Activated T-helper 17 cell treated with anti-CD3 and anti-CD28 coated beads, Interleukin-2, amount 50 U/mL, for 72 hours (primary cell): ENCODE measurements at places on chromosomes 12 and 14. TPM values are rescaled to one million over a fixed set of nuclear protein-coding genes. Genes with fewer than 3 reads are reported as not detected.

The CLEC7A gene
- 0.26 TPM for total RNA-seq

The BIN2 gene
- total RNA-seq = 78.8 TPM

GRCh38 chr14:68977718-68978171, 1.4 kb downstream of the ACTN1 start:
- ATAC-seq = peak; percentile 52

DNA sequence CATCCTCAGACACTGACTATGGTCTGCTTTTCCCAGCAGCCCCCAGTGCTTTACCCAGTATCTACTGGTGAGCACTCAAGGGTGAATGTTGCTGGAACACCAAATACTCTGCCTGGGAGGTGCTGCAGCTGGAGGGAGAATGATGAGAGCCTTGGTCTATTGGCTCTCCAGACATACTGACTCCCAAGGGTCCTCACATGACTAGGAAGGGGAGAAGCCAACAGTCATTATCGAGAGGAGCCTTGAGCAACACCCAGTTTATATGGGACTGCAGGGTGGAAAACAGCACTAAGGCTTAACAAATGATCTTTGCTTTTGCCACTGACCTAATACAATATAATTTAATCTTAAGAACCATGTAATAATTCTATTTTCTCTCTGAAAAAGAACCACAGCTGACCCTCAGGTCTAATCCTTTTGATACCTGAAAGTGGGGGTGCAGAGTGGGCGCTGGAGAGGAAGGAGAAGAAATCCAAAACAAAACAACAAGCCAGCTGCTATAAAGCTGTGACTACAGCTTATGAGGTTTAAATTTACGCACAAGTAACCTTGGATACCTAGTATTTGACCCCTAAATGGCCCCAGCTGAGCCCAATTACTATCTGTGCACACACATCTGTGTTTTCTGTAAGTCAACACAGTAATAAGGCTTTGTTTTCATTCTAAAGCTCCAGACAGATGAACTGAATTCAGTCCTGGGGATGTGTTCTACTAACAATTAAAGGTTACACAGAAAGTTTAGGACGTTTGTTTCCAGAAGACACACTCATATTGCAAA, 107.8 kb upstream of the GRIP1 start:
- ATAC-seq = no peak

DNA sequence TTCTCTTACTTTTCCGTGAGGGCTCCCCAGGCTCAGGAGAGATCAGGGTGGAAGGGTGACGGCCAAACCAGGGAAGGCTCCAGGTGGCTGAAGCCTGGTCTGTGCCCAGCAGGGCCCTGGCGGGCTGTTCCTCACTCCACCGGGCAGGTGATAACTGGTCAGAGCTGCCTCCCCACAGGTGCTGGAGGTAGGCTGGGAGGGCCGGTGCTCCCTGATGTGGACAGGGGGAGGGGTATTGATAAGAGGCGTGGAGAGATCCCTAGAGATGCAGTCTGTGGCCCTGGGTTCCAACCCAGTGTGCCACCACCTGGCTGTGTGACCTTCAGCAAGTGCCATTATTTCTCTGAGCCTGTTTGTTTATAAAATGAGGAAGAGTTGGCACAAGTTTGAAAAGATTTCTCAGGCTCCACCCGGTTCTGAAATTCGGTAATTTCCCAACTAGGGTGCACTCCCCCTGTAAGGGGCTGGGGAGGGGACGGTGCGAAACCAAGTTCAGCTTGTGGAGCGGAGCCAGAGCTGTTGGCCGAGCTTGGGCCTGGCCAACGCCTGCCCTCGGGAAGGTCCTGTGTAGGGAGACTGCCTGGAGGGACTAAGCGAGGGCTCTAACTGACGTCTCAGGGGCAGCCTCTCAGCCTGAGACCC, 1.0 kb upstream of the NR4A1 start:
- no peak for ATAC-seq

DNA sequence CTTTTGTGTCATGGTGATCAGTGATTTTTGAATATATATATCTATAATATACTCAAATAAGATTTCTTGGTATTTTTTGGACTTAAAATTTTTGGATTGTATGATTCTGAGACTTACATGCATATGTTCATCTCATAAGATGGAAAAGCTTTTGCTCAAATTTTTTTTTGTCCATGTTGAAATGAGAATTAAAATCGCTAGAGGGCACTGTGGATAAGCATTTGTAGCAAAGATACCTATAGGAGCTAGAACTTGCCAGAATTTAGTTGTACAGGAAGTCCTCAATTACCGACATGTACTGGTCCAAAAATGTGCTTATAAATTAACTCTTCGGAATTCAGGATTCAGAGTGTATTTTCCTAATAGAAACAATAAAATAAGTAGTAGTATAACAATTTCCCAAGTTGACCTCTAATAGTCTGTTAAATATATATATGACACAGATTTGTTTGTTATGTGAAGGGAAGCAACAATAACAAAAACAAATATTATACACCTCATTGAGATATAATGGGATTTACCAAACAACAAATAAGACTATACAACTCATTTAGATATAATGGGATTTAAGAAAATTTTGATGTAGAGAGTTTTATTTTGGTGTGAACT, 179.6 kb downstream of the TMEM117 start:
- peak; percentile 46 for ATAC-seq

DNA sequence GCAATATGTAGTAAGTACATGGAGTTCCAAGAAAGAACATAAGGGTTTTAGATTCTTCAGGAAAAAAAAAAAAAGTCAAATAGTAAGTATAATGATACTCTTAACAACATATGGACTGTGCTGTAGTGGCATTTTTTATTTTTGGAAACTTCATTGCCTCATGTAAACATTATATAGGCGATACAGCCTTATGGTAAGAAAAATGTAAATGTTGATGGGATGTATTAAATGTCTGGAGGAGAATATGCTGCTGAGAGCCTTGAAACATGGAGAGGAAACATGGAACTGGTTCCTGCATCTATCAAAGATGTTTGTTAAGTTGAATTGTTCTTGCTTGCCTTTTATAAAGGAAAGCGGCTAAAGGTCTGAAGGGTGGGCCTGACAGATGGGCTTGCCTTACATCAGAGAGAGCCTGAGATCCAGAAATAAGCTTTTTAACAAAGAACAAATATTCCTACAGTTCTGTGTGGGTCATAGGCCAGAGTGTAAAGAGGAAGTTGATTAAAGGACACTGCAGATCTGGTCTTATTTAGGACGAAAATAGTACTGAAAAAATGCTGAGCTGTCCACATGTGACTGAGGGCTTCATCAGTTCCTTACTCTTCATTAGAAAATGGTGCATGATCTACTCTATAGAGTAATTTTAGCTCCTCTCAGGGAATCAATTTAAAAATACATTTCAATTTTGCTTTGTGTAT, 448.1 kb upstream of the DCN start:
- no peak for ATAC-seq

The LTBR gene
- 0.56 TPM for total RNA-seq

GRCh38 chr14:66111891-66112290, 374.3 kb upstream of the CCDC196 start:
- no peak for ATAC-seq

DNA sequence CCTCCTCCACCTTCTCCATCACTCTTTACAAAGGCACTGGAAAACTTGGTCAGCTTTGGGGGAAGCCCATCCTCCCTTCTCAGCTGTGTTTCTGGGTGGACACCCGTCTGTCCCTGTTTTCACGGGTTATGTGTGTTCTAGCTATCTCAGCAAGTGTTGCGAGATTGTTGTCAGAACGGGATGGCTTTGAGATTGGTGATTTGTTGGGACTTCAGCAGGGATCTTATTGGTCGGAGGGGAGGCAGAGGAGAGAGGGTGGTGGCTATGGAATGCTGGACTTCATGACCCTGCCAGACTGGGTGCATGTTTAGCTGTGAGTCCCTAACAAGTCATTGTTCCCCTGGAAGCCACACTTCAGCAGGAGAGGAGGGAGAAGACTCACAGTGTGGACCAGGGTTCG, 2.1 kb downstream of the USP5 start:
- ATAC-seq = no peak

DNA sequence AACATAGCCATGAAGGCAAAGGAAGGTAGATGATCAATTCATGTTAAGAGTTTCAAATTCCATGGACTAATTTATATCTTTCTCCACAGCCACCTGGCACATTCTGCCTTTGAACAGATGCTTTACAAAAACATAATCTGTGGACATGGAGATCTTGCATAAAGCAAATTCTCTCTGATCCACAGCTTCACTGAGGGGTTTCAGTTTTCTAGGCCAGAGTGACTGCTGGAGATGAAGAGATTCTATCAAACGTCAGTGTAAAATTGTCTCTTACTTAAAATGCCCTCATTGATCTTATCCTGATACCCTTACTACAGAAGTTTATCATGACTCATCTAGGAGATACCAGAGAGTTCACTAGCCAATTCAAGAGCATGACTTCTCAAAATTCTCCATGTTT, 291.6 kb downstream of the DAD1 start:
- no peak for ATAC-seq

DNA sequence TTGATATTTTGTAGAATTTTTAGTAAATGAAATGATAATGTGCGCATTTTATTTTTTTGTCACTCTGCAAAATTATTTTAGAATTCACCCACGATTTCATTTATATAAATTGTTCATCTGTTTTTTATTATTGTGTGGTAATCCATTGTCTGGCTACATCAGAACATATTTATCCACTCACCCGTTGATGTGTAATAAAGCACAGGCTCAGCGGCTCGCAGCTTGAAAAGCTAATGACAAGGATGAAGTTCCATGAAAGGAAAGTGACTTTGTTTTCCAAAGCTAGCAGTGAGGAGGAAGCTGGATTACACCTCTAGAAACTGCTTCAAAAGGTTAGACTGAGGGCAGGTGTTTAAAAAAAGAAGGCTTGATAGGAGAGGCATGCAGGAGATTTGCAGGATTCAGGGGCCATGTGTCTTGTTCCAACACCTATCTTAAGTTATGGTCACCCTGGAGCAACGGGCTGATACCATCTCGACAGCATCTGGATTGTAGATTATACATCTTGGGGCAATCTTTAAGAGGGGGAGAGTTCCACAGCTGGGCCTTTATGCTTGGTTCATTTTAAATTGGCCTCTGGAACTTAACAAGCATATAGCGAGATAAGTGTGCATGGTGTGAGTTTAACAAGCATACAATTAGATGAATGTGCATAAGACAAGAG, 194.1 kb downstream of the TMTC3 start:
- no peak for ATAC-seq

GRCh38 chr12:54977155-54977554, 7.4 kb downstream of the TESPA1 start:
- ATAC-seq = no peak

The CRIP2 gene
- 0.97 TPM for total RNA-seq

DNA sequence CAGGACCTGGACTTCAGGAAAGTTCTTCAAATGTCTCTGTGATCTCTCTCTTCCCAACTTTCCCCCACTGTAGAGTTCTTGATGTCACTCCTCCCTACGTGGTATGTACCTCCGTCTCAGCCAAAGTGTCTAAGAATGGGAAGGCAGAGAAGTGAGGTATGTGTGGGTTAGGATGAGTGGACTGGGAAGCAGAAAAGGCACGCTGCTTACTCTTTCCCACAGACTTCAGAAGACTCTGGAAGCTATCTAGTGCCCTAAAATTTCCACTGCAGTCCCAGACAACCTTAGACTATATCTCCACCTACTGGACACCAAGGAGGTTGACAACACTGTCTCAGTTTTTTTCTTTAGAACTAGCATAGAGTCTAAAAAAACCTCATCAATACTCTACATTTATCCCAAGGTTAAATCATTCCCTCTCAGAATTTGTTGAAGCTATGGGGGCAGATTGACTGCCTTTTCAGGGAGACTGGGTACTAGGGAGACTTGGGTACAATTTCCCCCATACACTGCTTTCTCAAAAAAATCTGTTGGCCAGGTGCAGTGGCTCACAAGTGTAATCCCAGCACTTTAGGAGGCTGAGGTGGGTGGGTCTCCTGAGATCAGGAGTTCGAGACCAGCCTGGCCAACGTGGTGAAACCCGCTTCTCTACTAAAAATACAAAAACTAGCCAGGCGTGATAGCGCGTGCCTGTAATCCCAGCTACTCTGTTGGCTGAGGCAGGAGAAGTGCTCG, 20.6 kb upstream of the ITGA5 start:
- peak; percentile 45 for ATAC-seq
